Peyer's patch (tissue), 4 donors: ENCODE measurements at places on chromosomes 5 and 9. TPM values are rescaled to one million over a fixed set of nuclear protein-coding genes. Genes with fewer than 3 reads are reported as not detected.
A peak's percentile ranks its signal among the peaks of the same experiment; 100 is the strongest.

The PCDHGA6 gene
- total RNA-seq, result 0.70 TPM

The PFN3 gene
- total RNA-seq, result not detected

The OR1Q1 gene
- total RNA-seq, result not detected

The CENPH gene
- total RNA-seq, result 3.6 TPM

The NFIB gene
- total RNA-seq, result 163 TPM

The SPINK1 gene
- 133 TPM for total RNA-seq

The TRIM41 gene
- total RNA-seq, result 20.4 TPM

The DOK3 gene
- 7.8 TPM for total RNA-seq

DNA sequence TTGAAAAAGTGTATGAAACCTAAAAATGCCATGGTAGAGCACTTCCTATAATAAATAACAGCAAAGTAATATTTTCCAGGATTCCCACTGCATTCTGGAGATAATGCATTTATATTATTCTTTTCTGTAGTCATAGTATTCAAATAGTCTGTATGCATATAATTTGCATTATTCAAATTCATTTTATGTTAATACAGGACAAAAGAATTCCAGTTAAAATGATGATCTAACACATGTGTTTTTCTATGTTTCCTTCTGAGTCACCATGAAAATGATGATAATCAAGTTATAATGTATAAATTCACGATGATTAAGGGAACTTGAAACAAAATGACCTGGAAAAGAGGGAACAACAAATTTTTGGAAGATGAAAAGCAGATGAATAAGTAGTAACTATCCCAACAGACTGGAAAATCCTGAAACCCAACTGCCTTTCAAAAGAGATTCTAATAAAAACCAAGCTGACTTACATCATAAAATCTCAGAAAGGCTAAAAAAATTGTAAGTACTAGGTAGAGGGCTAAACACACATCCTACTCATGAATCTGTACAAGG lies 358.6 kb upstream of the PAPPA start:
- H3K4me1 ChIP-seq, result no peaks in the 10 kb centered on the region
- no peaks in the 10 kb centered on the region for H3K27me3 ChIP-seq
- no peak overlapping the region for H3K27ac ChIP-seq
- no peaks in the 10 kb centered on the region for H3K36me3 ChIP-seq
- no peak for DNase-seq

- no peaks in the 10 kb centered on the region for H3K4me1 ChIP-seq
- no peaks in the 10 kb centered on the region for H3K36me3 ChIP-seq
- no peaks in the 10 kb centered on the region for H3K27me3 ChIP-seq
- no peak for DNase-seq
- H3K27ac ChIP-seq, result peak overlapping the region; percentile 77
Measured at GRCh38 chr9:128787659-128788058, 606 bp downstream of the TBC1D13 start.

- DNase-seq, result no peak
- H3K4me3 ChIP-seq, result no peak overlapping the region
- no peaks in the 10 kb centered on the region for H3K36me3 ChIP-seq
- no peaks in the 10 kb centered on the region for H3K27me3 ChIP-seq
- no peak overlapping the region for H3K27ac ChIP-seq
- H3K4me1 ChIP-seq, result no peaks in the 10 kb centered on the region
Measured at GRCh38 chr9:69976152-69976551, 67.5 kb upstream of the MAMDC2 start.

DNA sequence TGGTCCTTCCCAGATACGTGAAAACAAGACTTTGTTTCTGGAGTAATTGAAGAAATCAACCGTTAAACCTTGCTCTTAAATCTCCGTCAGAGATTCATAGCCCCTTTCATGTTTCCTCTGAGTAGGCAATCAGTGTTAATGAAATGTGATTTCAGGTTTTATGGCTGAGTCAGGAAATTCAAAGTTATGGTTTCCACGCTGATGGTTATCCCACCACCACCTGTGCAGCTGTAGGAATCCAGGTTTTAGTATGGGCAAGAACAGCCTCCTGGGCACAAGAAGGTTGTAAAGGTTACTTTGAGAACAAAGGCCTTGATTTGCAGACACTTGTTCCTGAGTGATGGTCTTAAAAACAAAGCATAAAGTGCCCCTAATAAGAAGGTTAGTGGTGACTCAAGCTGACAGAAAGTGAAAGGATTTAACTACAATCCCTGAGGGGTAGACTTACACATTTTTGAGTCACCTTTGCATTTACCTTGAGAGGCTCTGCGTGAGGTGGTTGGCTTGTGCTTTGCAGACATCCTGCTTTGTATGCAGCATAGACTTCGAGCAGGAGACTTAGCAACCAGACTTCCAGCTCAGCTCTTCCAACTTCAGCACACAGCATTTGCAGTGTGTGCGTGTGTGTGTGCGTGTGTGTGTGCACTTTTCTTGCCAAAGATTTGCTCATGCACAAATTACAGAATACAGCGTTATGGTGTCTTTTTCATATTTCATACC lies 159.6 kb downstream of the TLE4 start:
- no peaks in the 10 kb centered on the region for H3K4me1 ChIP-seq
- no peak overlapping the region for H3K4me3 ChIP-seq
- DNase-seq, result no peak
- no peak overlapping the region for H3K27ac ChIP-seq
- peaks cover 9% of the 10 kb centered on the region for H3K36me3 ChIP-seq

DNA sequence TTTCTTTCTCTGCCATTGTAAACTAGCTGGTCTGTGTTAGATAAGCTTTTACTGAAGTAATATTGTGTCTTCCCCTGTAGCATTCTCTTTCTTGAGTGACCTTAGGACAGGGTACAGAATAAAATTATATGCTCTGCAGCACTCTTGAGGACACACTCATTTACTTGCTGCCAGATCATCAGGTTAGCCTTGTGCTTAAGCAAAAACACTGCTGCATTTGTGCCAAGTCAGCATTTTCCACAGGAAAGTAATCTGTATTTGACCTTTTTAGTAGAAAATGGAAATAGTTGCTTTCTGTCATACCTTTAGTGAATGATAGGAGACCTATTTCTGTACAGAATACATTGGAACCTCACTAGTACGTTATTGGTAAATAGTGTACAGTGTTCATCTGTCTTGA lies 54.2 kb downstream of the LMNB1 start:
- H3K4me3 ChIP-seq, result no peak overlapping the region
- no peaks in the 10 kb centered on the region for H3K36me3 ChIP-seq
- H3K4me1 ChIP-seq, result no peaks in the 10 kb centered on the region
- no peak for DNase-seq

- no peaks in the 10 kb centered on the region for H3K27me3 ChIP-seq
- H3K27ac ChIP-seq, result no peak overlapping the region
- H3K36me3 ChIP-seq, result no peaks in the 10 kb centered on the region
- no peak overlapping the region for H3K4me3 ChIP-seq
- DNase-seq, result no peak
Measured at GRCh38 chr9:115042781-115043509, 75.0 kb downstream of the TNC start.

DNA sequence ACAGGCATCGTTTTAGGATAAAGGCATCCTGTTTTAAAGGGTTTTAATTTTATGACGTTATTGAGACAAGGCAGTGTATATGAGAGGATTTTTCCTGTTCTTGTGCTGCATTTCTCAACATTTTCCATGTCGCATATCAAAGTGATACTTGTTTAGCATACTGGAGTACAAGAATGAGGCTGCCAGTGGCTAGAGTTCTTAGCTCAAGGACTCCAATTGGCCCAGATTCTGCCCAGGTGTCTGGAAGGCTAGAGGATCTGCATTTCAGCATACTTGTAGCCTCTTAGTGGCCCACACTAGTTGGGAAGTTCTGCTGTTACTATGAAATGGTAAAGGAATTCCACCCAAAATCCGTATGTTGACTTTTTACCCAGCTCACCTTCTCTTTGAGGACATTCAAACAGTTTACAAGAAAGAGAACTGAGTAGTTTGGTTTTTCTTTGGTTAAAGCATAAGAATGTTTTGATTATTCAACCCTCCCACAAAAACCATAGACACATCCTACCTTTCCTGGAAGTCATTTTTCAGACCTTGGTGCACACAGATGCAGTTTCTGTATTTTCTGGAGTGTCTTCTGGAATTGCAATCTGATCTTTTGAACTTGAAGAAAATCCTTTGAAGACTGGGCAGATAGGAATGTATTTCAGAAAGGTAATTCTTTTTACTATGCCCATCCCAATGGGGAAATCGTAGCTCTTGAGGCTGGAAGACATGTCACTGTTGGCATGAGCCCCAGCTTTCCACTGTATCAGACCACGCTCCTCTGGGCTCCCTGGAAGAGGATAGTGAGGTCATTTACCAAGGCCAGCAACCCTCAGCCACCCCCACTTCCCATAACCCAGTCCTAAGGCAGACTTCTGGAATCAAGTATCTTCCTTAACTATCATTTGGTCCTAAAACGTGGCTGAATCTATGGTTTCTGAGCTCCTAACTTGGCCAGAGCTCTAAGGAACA lies 11.3 kb downstream of the SLC23A1 start:
- no peak overlapping the region for H3K4me3 ChIP-seq
- no peak for DNase-seq
- H3K36me3 ChIP-seq, result no peaks in the 10 kb centered on the region
- H3K4me1 ChIP-seq, result no peaks in the 10 kb centered on the region

DNA sequence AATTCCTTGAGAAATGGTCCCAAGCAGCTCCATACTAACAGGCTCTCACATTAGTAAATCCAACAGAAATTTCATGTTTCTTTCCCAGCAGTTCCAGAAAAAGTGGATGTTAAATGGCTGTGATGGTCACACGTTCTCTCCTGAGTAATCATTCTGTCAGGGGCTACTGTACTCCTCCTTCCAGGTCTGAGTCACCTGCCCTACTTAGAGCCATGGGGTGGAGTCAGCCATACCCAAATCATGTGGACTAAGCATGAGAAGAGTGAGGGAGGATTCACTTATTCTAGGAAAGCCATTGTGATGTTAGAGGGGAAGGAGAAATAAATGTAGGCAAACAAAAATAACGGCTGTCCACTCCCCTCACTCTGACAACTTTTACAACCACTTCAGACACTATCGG lies 547.2 kb downstream of the CSNK1G3 start:
- no peak overlapping the region for H3K27ac ChIP-seq
- no peak for DNase-seq
- H3K27me3 ChIP-seq, result no peaks in the 10 kb centered on the region
- no peaks in the 10 kb centered on the region for H3K36me3 ChIP-seq

DNA sequence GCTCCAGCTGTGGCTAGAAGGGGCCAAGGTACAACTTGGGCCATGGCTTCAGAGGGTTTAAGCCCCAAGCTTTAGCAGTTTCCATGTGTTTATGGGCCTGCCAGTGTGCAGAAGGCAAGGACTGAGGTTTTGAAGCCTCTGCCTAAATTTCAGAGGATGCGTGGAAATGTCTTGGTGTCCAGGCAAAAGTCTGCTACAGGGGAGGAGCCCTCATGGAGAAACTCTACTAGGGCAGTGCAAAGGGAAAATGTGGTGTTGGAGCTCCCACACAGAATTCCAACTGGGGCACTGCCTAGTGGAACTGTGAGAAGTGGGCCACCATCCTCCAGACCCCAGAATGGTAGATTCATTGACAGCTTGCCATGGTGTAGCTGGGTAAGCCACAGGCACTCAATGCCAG lies 527.2 kb upstream of the RORB start:
- H3K27ac ChIP-seq, result no peak overlapping the region
- no peaks in the 10 kb centered on the region for H3K4me1 ChIP-seq
- DNase-seq, result no peak
- H3K4me3 ChIP-seq, result no peak overlapping the region
- H3K36me3 ChIP-seq, result no peaks in the 10 kb centered on the region

DNA sequence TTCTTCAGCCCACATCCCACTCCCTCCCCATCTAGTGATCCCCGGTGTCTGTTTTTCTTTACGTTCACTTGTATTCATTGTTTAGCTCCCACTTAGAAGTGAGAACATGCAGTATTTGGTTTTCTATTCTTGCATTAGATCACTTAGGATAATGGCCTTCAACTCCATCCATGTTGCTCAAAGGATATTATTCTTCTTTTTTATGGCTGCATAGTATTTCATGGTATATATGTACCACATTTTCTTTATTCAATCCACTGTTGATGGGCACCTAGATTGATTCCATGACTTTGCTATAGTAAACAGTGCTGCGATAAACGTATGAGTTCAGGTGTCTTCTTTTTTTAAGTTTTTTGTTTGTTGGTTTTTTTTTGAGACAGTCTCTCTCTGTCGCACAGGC lies 29.1 kb upstream of the CCNB1 start:
- H3K4me1 ChIP-seq, result no peaks in the 10 kb centered on the region
- DNase-seq, result no peak
- no peaks in the 10 kb centered on the region for H3K36me3 ChIP-seq
- no peaks in the 10 kb centered on the region for H3K27me3 ChIP-seq

DNA sequence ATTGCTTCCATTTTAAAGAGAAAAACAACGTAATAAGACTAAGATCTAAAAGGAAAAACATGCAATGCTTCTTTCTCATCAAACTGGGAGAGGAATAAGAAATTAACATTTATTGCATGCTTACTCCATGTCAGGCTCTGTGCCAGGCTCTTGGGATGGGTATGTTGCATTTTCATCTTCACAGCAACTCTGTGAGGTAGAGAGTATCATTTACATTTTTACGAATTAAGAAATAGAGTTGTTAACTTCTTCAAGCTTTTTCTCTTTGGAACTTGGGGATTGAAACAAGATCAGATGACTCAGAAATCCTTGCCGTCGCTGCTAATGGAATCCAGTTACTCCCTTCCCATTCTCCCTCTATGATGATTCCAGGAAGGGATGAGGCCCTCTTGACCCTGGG lies 39.5 kb downstream of the PDE8B start:
- DNase-seq, result no peak
- H3K27me3 ChIP-seq, result no peaks in the 10 kb centered on the region
- no peak overlapping the region for H3K4me3 ChIP-seq
- no peak overlapping the region for H3K27ac ChIP-seq
- no peaks in the 10 kb centered on the region for H3K4me1 ChIP-seq
- no peaks in the 10 kb centered on the region for H3K36me3 ChIP-seq

DNA sequence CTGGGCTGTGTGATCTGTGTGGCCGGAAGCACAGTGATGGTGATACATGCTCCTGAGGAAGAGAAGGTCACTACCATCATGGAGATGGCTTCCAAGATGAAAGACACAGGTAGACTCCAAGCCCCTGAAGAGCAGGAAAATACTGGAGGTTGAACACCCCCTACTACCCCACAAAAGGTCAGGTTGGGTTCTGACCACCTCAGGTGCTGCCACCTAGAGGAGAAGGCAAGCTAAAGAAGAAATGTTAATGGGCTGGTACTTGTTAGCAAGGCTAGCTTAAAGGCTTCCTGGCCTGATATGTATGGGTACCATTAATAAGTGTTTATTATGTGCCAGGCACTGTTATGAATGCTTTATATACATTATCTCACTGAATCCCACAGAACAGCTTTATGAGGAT lies 11.7 kb downstream of the NIPAL4 start:
- no peak overlapping the region for H3K27ac ChIP-seq
- DNase-seq, result no peak
- H3K36me3 ChIP-seq, result no peaks in the 10 kb centered on the region

DNA sequence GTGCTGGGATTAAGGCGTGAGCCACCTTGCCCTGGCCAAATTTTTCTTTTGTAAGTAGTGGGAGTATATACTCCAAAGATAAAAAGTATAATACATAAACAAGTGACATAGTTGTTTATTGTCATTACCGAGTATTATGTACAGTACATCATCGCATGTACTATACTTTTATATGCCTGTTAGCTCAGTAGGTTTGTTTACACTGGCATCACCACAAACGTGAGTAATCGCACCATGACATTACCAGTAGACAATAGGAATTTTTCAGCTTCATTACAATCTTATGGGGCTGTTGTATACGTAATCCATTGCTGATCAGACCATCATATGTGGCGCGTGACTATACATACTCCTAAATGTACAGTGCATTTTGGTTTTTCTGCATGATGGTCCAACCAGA lies 9.8 kb downstream of the SECISBP2 start:
- H3K27me3 ChIP-seq, result no peaks in the 10 kb centered on the region
- H3K27ac ChIP-seq, result no peak overlapping the region
- H3K4me1 ChIP-seq, result peaks cover 8% of the 10 kb centered on the region
- H3K36me3 ChIP-seq, result no peaks in the 10 kb centered on the region
- H3K4me3 ChIP-seq, result no peak overlapping the region
